SHP77 treated with DMSO at 0.1 percent for 48 hours (cell line): ENCODE measurements at places on chromosomes 5 and 9.

- DNase-seq: no peak
Observed at GRCh38 chr9:132369421-132369820, 14.6 kb upstream of the SETX start.

DNA sequence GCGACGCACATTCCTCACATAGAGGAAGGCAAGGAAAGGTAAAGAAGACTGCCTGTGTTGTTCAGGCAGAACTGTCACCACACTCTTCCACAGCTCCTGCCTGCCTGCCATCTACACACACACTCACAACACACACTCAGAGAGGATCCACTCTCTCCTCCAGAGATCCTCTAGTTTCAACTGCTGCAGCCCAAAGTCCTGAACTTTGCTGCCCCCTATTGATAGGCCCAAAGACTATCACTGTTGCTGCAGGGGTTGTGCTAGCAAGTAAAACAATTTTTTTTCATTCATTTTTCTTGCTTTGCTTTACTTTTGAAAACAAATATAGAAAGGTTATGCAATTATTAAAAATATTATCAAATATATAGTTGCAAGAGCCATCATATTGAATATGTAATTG lies 5.9 kb upstream of the CFAP90 start:
- peak; percentile 66 for DNase-seq

- no peak for DNase-seq
Observed at GRCh38 chr9:29212397-29213387, 1639.4 kb upstream of the C9orf72 start.

GRCh38 chr5:103041071-103041676 lies 78.8 kb downstream of the GIN1 start:
- peak; percentile 57 for DNase-seq

- no peak for DNase-seq
Observed at GRCh38 chr9:32844259-32844658, 60.9 kb downstream of the TMEM215 start.

DNA sequence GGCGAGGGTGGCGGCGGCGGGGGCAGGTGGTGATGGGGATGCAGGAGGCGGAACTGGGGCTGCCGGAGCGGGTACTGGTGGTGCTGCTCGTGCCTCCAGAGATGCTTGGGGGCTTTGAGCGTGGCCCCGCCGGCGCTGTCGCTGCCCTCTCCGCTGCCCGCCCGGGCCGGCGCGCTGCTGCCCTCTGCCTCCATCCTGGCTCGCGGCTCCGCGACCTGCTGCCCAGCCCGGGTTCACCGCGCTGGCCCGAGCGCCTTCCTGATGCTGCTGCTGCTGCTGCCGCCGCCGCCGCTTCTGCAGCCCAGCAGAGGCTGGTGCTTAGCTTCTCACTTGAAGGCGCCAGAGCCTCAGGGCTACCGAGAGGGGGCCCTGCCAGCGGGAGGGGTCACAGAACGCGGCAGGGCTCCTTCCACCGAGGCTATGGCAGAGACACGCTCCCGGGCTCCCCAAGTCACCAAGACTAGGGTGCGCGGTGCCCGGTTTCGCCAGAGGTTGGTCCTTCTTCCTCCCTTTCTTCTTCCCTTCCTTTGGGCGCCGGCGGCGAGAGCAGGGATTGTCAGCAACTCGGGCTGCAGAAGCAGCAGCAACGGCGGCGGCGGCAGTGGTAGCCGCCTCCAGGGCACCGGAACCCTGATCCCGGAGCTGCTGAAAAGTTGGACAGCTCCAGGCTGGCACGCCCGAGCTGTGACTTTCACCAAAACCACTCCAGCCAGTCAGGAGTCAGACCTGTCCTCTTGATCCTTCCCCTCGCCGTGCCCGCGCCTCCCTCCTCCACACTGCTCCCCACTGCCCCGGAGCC lies at the start of gene PDE4D:
PDE4D (minus strand) TSS at position 298 of the 799 bp plus-strand sequence.
- DNase-seq: no peak

- DNase-seq: no peak
Observed at GRCh38 chr9:38644601-38645000, 24.2 kb upstream of the ANKRD18A start.

- DNase-seq: peak; percentile 53
Observed at GRCh38 chr5:43601454-43602260, 1.3 kb upstream of the NNT start.

GRCh38 chr5:56527174-56527573 lies 288.2 kb upstream of the MAP3K1 start:
- DNase-seq: no peak

- no peak for DNase-seq
Observed at GRCh38 chr5:102759289-102759688, 4.2 kb downstream of the PAM start.

DNA sequence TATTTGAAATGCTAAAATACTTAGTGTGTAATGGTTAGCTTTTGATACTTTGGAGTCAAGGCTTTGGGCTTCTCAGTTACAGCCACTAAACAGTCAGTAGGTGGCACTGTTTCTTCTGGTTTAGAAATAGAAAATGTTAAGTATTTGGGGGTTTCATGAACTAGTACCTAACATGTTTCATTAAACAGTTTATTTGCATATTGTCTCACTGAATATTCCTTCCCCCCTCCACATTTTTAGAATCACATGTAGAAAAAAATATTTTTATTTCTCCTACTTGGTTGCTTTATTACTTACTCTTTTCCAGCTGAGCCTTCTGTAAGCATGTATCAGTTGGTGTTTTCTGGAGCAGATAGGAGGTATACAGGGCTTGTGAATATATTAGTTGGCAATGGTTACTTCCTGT lies 48.0 kb downstream of the IPO11 start:
- no peak for DNase-seq

- DNase-seq: no peak
Observed at GRCh38 chr5:36442796-36443195, 141.1 kb upstream of the RANBP3L start.

- DNase-seq: no peak
Observed at GRCh38 chr5:67335426-67335825, 138.8 kb upstream of the CD180 start.

DNA sequence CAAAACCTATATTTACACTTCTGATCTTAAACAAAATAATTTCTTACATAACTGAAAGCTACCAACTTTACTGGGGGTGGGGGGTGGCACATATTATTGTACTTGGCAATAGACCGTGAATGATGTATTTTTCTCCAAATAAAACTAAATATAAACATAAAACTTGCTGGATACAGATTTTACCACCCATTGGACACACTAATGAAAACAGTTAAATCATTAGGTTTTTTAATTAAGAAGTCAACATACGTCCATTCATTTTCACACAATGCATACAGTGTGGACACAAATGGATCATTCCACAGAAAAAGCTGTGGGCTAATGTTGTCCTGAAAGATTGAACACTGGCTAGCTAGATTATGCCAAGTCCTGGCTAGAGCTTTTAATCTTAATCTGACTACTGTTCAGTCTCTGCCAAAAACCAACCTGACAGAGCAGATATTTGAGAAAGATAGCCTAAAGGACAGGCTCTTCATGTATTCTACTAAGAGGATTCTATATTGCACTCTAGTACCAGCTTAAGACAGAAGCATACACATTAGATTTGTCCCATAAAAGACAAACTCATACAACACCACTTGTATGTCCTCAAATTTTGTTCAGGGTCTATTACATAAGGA lies 118.1 kb downstream of the SIL1 start:
- no peak for DNase-seq

- no peak for DNase-seq
Observed at GRCh38 chr5:59222687-59223511, 640.0 kb downstream of the RAB3C start.

GRCh38 chr5:132093271-132093670 lies 19.7 kb downstream of the CSF2 start:
- DNase-seq: no peak

- DNase-seq: no peak
Observed at GRCh38 chr9:107862323-107862722, 372.8 kb upstream of the KLF4 start.

DNA sequence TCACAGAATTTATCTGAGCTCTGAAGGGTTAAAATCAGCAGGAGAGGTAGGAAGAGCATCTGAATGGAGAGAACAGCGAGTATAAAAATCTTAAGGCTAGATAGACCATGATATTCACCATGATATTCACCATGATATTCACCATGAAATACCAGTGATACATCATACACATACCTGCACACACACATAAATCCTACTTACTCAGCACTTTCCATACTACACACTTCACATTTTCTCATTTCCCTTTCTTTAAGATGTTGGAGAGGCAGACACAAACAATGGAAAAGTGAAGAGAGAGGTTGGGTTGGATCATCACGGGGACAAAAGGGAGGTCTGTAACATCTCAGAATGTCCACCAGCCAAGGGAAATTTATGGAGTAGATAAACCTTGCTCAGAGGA lies 66.4 kb upstream of the ATP10B start:
- no peak for DNase-seq

DNA sequence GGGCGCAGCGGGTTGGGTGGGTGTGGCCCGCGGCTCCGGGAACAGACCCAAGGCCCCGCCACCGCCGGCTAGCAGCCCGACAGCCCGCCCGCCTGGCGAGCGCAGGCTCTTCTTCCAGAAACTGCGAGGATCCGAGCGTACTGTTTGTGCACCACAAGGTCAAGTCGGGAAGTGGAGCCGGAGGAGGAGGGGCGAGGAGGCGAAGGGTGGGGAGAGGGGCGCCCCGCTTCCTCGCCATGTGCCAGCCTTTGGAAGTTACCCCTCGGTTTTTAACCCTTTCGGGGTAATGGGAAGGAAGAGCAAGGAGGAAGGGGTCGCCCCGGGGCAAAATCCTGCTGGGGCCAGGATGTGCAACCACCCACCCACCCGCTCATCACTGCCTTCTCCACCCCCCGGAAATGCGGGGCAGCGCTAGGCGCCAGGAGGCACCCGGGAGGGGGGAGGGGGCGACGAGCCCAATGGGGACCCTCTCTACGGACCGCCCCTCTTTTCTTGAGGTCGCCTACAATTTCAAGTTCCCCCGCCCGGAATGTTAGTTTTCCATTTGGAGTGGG lies 1.1 kb upstream of the JADE2 start:
- no peak for DNase-seq

DNA sequence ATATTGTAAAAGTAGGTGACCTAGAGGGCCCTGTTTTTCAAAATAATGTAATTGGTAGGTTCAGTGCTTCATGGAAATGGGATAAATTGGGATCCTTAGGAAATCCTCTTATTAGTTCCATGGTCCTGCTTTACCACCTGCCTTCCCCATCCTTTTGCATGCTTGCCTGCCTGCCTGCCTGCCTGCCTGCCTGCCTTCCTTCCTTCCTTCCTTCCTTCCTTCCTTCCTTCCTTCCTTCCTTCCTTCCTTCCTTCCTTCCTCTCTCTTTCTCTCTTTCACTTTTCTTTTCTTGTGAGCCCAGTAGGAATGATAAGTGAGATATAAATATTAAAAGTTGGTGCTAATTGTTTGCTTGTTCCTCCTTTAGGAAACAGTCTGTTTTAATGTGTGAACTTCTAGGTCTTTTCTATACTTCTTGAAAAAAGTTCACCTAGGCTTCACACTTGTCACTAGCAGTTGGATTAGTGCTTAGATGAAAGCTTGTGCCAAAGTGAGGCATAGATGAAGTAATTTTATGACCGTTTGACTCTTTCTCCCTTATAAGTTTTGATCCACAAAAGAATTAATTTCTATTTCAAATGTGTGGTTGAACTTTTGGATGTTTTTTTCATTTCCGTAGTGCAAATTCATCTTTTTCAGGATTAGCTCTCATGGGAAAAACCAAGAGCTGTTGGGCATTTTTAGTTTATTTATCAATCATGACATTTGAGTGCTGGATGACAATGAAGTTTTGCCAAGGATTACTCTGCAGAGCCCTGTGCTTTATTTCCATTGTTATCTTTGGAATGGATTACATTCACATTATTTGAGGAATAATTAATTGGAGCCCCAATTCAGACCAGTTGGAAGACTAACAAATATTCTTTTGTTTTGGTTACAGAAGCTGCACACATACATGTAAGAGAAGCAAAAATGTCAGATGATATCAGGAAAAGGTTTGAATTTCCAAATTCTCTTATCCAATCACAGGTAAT lies 30.7 kb downstream of the FOCAD start:
- DNase-seq: no peak

- no peak for DNase-seq
Observed at GRCh38 chr9:104993291-104993963, 65.5 kb upstream of the ABCA1 start.

DNA sequence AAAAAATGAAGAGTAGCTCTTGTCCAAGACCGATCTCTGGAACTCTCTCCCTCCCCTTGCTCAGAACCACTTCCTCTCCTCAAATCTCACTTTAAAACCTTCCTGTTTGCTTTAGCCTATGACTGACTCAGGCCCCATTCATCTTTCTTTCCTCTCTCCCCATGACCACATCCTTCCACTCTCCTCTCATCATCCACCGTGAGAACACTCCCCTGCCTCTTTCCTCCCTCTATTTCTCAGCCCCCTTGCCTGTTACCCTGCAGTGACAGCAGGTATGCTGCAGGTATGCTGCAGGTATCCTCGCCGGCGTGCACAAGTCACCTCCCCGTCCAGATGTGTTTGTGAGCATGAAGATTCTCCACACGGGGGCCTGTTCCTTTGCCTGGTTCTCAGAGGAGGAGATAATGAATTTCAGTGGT lies 505.3 kb downstream of the CCDC171 start:
- DNase-seq: no peak

DNA sequence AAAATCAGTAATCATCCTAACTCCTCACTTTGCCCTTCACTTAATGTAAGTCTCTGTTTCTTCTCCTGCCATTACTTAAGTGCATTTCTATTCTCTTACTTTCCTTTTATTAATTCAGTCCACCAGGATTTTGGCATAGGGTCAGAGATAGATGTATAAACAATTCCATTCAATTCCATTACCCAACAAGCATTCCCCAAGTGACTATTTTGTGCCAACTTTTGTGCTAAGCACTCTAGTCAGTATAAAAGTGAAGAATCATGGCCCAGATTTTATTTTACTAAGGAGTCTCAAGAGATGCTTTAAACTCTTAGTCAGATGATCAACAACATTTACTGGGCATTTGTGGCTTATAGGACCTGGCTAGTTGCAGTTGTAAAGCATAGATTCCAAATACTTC lies 159.3 kb downstream of the DMAC1 start:
- DNase-seq: no peak

DNA sequence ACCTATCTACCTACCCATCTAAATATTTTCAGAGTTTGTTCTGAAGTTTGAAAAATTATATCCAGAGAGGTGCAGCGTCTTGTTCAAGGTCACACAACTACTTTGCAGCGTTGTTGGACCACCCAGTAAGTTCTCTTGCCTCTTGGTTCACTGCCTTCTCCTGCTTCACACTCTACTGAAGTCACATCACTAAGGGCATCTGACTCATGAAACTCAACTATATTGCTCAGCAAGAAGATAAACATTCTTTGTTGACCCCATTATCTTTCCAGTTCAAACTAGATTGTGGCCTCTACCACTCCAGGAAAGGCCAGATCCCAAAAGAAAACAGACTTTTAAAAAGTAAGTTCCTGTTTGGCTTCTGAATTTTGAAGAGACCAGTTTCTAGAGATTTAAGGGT lies 326.9 kb downstream of the SLIT3 start:
- no peak for DNase-seq

GRCh38 chr5:80193401-80193800 lies 62.4 kb downstream of the SERINC5 start:
- DNase-seq: no peak

- DNase-seq: no peak
Observed at GRCh38 chr9:39588500-39589137, 233.2 kb downstream of the SPATA31A1 start.

GRCh38 chr9:119181561-119181960 lies 187.7 kb downstream of the BRINP1 start:
- no peak for DNase-seq

GRCh38 chr5:73379435-73379834 lies 69.1 kb downstream of the FOXD1 start:
- no peak for DNase-seq
